T-helper 17 cell (primary cell): ENCODE measurements at places on chromosomes 5 and 9.

- DNase-seq, result no peak
These were observed 17.9 kb downstream of the CSF1R start for GRCh38 chr5:150068472-150068871.

- peak; percentile 44 for DNase-seq
These were observed at the start of gene KCNT1 for GRCh38 chr9:135701959-135702721. TSS of gene KCNT1 (plus strand) at chr9:135702185. CDS start at chr9:135702259, 74 bp downstream.

GRCh38 chr9:100033877-100034551 is 64.8 kb downstream of the ERP44 start:
- no peak for DNase-seq

- DNase-seq, result no peak
These were observed 41.8 kb downstream of the KLHL3 start for GRCh38 chr5:137693951-137694721.

- no peak for DNase-seq
These were observed 128.5 kb upstream of the STC2 start for GRCh38 chr5:173456751-173457171.

DNA sequence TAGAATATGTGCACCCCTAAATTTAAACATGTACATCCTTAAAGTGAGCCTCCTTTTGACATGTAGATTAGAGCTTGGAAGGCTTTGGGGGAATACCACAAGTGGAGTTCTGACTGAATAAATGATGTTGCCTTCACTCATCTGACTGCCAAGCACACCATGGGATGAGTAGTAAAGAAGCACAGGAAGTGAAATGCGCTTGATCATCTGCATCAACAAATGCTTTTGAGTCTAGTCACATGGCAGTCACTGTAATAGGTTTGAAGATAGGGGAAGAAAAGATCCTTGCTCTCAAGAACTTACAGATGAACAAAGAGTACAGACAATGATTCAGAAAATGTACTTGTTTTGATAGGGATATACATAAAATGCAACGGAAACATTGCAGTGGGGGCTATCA is 62.0 kb upstream of the STARD4 start:
- no peak for DNase-seq

DNA sequence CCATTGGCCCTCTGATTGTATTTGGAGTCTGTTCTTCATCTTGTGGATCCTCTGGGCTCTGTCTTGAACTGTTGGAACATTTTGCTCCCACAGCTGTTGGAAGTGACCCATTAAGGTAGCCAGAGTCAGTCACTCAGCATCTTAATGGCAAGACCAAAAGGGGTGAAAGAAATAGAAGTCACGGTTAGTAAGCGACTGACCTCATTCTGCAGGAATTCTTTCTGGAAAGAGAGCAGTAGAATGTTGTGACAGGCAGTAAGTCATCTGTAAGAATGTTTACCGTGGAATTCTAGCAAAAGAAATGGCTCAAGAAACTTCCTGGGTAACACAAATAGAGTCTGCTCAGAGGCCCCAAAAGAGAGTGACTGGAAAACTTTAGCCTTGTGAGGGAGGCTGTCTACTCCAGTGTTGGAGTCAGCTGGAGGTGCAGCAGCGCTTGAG is 28.6 kb upstream of the TNC start:
- no peak for DNase-seq

DNA sequence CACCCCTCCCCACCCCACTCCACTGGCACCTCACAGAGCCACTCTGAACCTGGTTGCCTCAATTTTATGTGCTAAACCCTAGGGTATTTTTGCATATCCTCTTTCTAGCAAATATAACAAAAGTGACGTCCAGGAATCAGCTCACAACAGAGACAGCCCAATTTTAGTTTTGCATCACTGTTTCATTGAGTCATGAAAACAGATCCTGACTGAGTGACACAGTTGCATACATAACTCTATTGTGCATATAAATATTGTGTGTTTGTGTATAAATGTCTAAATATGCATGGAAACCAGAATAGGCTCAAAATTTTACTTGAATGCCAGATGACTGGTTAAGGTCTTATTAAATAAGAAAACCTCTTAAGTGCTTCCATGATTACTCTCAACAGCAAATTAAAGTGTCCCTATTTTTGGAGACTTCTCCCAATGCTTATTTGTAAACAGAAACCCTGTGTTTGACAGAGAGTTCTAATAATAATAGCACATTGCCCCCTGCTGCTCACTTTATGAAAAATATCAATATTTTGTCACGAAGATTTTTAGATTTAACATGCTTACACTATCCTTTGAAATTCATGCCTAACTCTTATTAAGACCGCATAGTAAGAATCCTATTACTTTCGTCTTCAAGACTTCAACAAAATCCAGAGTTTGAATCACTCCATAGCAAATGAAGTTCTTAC is 75.5 kb upstream of the PRRC1 start:
- DNase-seq, result no peak

- no peak for DNase-seq
These were observed 31.6 kb downstream of the S1PR3 start for GRCh38 chr9:89022902-89023301.

GRCh38 chr5:138439477-138440158 is 761 bp downstream of the REEP2 start:
- DNase-seq, result no peak

DNA sequence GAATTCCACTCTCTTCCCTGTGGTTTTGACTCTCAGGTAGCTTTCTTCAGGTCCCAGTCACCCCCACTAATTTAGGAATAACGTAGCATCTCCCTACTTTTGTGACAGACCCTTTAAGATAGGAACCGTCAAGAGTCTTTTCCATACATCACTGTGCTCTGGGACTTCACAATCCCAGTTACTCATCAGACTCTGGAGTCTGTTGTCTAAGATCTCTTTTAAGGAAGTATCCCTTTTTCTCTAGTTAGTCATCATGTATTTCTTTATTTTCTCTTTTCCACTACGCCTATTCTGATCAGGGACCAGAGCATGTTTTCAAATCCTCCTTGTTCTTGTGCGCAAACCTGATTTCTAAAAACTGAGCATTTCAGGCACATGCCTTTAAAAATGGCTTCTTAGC is 143.0 kb downstream of the GOLPH3 start:
- no peak for DNase-seq

DNA sequence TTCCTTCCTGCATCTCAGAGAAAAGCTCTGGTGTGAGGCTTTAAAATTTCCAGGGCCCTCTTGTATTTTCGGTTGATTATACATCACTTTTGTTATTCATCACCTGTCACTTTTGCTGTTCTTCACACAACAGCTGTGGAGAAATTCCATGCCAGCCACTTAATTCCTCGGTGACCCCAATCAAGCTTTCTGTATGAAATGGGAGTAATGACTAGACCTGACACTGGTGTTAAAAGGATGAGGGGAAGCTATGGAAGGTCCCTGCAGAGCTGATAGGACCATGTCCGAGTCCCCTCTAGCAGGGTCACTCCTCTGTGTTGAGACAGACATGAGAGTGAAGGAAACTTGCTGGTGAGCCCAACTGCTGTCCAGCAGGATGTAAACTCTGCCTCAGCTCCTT is 59.7 kb downstream of the GPR21 start:
- no peak for DNase-seq

GRCh38 chr5:91420879-91421278 is 37.8 kb upstream of the ARRDC3 start:
- no peak for DNase-seq

GRCh38 chr9:129887334-129888292 is 52.4 kb downstream of the USP20 start:
- DNase-seq, result peak; percentile 69

GRCh38 chr5:69493396-69494133 is 975 bp downstream of the OCLN start:
- no peak for DNase-seq

DNA sequence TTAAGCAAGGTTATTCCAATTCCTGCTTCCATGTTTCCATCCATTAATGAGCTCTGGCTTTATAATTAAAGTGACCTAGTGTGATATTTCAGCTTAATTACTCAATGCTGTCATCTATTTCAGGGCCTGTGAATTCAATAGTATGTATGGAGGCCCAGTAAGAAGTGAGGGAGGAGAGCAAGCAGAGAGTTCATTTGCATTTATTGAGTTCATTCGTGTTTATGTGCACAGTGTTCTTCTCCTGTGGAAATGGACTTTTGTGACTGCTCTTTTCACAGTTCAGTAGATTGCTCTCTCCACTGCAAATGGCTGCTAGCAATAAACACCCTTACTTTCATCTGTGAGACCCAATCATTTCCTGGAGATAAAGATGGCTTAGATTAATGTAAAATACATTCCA is 130.9 kb downstream of the CEMIP2 start:
- DNase-seq, result no peak

DNA sequence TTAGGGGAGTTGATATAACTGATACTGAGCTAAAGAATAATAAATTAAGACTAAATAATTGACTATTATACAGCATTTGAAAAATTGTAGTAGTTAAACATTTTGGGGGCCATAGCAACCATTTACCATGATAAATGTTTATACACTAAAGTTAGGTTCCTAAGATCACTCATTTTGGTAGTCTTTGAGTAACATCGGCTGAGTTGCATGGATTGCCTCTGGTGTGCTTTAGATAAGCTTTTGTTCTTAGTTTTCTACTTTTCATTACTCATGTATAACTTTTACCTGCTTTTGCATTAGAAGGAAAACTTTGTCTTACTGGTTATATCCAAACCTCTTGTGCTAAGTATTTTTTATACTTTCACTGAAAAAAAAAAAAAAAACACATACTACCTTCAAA is 101.2 kb downstream of the SLC44A1 start:
- DNase-seq, result no peak

DNA sequence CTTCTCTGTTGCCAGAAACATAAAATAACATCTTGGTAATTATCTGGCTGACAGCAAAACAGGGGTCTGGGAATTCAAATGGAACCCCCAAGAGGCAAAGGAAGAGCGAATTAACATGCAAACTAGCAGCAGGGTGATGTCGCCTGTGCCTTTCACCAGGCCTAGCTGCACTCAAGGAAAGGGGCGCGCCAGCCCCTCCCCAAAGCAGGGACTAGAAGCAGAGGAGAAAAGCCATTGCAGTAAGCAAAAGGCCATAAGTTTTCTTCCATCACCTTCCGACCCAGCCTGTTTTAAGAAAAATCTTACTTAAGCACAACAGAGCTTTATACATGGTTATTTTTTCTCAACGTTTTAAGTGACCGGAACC is 539 bp downstream of the POC5 start:
- DNase-seq, result no peak

GRCh38 chr5:67516948-67517565 is 320.5 kb upstream of the CD180 start:
- DNase-seq, result no peak

GRCh38 chr5:10581867-10582511 is 18.1 kb downstream of the ANKRD33B start:
- no peak for DNase-seq
